ENCODE measurements at places on chromosomes 5 and 9. TPM values are rescaled to one million over a fixed set of nuclear protein-coding genes. Genes with fewer than 3 reads are reported as not detected.

DNA sequence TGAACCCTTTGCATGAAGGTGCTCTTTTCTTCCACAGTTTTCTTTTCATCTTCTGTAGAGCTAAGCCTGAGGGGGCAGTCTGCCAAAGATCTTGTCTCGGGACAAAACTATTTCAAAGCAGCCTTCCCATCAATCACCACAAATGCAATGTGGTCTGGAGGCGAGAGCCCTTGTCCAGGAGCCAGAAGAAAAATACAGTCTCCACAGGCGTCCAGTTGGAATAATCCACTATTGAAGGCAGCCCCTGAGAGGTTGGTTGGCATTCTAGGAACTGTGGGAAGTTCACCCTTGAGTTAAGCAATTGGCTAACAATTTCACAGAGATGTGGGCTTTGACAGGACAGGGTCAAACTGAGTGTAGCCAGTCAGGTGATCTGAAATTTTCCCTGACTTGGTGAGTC is 72.0 kb downstream of the SEMA6A start:
- no peak for DNase-seq

Gene LCN15
- not detected for total RNA-seq

Gene PLK2
- 1.6 TPM for total RNA-seq

Gene PIP5KL1
- 2.5 TPM for total RNA-seq

GRCh38 chr9:92709240-92709639 is 39.3 kb upstream of the IPPK start:
- DNase-seq, result no peak

Gene KIF12
- total RNA-seq, result not detected

DNA sequence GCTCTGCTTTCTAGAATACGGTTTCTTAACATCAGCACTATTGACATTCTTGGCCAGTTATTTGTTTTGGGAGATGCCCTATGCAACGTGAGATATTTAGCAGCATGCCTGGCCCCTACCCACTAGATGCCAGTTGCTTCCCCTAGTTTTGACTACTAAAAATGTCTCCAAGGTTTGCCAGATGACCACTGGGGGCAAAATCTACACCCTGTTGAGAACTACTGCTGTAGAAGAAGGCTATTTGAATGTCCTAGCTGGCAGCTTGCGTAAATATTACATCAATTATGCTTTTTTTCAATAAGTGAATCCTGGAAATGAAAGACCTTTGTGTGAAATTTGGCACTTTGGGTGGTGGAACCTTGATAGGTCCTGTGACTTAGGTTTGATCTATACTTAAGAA is 5.0 kb downstream of the NCBP1 start:
- no peak for DNase-seq

Gene ECM2
- not detected for total RNA-seq

DNA sequence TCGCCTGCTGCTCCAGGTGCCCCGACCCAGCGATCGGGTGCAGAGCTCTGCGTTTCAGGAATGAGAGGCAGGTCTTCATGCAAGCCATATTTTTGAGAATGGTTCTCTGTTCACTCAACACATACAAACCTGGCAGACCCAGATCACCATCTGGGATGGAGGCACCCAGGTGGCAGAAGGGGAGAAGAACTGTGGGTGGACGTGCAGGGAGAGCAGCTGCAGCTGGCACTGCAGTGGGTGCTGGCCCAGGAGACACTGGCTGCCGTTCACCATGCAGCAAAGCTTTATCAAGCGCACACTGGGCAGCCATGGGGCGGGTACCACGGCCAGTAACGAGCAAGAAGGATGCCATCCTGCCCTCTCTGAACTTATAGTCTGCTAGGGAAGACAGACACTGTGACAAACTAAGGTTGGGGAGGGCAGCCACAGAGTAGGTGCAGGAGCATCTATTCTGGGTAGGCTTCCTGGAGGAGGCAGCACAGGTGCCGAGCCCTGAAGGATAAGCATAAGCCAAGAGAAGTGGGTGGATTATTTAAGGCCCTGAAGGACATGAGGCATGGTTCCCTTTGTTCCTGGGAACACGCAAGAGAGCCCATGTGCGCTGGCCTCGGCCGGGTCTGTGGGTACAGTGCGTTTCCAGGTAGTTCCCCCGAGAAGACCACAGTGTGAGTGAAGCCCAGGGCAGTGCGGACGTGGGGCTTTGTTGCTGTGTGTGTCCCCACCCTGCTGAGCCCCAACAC is 46.2 kb upstream of the FCN2 start:
- DNase-seq, result no peak

Gene MYMK
- total RNA-seq, result not detected

GRCh38 chr9:22308177-22308576 is 138.4 kb upstream of the DMRTA1 start:
- DNase-seq, result no peak

DNA sequence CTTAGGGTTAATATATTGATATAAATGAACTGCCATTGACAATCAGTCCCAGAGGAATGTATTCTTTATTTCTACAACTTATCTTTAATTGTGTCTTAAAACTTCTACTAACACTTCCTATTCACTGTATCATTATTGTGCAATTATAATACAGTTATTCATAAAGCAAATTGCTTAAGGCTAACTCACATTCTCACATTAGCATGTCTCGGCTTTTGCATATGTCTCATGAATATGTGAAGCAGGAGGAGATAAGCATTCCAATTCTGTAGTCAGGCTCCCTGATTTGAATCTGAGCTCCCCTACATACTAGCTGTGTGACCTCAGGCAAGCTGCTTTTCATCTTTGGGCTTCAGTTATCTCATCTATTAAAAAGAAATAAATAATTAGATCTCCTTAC is 45.4 kb downstream of the PLGRKT start:
- DNase-seq, result no peak

- DNase-seq, result no peak
Measured at GRCh38 chr5:151406322-151406947, 41.0 kb upstream of the SLC36A1 start.

- DNase-seq, result peak; percentile 74
Measured at GRCh38 chr5:74579215-74579614, 61.3 kb downstream of the ENC1 start.

Gene SLC36A2
- not detected for total RNA-seq

DNA sequence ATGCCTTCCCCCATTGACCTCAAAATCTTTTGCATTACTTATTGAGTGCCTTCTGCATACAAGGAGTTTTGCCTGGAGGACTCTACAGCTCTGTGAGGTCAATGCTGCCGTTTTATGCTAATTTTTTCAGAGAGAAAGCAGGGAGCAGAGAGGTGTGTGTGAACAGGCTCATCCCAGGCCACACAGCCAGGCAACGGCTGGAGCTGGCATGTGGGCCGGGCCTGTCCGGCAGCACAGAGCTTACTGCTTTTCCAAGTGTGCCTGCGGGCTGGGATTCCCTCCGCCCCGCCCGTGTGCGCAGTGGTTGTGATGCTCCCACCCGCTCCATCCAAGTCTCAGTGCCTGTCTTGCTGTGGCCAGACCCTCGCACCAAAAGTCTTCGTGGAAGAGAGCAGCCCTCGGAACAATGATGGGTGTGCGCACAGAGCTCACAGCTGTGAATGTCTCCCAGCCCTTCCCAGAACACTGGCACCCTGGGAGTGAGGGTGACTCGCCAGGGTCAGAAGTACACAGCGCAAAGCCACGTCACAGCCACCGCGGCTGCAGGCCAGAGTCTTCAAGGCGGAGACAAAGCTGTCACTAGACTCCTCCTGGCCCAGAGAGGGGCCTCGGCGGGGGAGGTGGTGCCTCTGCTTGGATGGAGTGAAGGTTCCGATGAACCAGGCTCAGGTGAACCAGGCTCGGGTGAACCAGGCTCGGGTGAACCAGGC is 82.8 kb downstream of the COL5A1 start:
- DNase-seq, result no peak

- no peak for DNase-seq
Measured at GRCh38 chr9:127654619-127655018, 42.5 kb downstream of the STXBP1 start.

Gene SLC45A2
- not detected for total RNA-seq

DNA sequence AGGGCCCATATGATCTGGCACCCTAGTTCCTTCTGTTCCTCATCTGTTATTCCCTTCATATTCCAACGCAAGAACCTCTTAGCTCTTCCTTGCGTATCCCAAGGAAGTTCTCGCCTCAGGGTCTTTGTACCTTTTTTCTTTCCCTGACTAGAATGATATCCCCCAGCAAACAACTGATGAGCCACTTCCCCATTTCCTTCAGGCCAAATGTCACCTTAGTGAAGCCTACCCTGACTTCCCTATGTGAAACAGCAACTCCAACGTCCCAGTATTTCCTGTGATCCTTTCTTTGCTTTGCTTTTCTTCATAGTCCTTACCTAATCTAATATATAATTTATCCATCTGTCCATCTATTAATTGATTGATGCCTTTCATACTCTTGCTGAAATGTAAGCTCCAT is 47.9 kb downstream of the ERCC8 start:
- DNase-seq, result no peak

DNA sequence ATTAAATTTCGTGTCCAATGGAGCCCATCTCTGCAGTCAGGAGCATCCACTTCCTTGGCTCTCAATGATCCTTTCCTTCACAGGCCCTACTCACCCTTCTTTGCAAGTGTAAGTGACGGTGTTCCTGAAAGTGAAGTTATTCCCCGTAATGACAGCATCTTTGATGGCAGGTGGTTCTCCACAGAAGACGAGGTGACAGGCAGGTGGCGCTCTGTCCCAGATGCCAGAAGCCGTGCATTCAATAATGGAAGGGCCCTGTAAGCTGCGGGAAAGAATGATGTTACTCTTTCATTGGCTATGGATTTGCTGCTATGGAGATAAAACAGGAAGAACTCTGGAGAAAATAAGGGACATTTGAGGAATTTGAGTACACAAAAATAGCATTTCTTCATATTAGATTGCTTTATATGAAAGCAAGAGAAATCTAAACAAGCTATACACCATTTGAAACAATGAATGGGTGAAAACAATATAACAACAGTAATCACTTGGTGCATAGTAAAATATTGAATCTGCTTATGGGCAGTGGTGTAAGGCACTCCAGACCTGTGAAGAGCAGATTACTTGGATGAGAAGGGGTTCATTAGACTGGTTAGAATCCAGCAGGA is 89.9 kb upstream of the TXNDC8 start:
- DNase-seq, result peak; percentile 31

DNA sequence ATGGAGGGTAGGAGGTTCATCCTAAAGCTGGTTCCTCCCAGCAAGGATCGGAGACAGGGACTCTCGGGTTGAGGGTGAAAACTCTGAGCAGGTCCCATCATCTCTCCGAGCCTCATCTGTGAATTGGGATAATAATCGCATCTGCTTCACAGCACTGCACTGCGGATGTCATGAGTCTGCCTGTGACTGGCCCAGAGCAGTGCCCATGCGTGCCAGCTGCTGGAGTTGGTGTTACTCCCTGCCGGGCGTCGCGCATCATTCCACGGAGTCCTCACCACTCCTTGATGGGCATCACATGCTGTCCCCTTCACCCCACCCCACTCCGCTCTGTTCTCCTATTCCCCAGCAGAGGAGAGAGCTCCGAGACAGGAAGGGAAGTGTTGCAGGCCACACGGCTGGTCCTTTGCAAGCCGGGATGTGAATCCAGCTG is 35.1 kb upstream of the ORM1 start:
- DNase-seq, result no peak

Gene TUSC1
- 0.42 TPM for total RNA-seq

- no peak for DNase-seq
Measured at GRCh38 chr5:148343603-148344487, 8.5 kb downstream of the SPINK9 start.

Gene GABBR2
- total RNA-seq, result not detected

Gene CENPH
- 42.6 TPM for total RNA-seq

DNA sequence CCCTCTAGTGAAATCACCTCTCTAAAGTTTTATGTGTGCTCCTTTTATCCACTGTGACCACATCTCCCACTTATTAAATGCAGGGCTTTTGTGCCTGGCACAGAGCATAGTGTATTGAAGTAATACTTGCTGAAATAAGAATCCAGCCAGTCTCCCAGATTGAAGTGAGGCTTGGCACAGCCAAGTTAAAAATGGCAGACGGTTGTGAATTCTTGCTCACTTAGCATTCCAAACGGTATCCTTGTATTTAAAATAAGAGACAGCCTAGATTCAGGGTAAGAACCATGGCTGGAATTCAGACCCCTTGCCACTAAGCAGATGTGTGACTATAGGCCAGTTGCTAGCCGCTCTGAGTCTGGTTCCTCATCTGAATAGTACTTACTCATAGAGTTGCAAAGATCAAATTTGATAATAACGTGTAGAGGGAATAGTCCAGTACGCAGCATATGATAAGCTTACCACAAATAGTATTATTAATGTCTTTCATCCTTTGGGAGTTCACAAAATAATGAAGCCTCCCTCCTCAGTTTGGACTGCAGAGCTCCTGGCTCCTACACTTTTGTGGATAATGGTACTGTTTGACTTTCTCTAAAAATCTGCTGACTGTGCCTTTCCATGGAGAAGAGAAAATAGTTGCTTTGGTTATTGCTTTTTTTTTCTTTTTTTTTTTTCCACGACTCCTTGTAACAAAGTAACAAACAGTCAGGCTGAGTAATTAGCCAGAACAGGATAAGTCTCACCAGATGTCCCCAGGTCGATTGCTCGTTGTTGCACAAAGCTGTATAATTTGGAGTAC is 51.5 kb downstream of the FGF1 start:
- no peak for DNase-seq

Gene DNAH5
- total RNA-seq, result not detected

DNA sequence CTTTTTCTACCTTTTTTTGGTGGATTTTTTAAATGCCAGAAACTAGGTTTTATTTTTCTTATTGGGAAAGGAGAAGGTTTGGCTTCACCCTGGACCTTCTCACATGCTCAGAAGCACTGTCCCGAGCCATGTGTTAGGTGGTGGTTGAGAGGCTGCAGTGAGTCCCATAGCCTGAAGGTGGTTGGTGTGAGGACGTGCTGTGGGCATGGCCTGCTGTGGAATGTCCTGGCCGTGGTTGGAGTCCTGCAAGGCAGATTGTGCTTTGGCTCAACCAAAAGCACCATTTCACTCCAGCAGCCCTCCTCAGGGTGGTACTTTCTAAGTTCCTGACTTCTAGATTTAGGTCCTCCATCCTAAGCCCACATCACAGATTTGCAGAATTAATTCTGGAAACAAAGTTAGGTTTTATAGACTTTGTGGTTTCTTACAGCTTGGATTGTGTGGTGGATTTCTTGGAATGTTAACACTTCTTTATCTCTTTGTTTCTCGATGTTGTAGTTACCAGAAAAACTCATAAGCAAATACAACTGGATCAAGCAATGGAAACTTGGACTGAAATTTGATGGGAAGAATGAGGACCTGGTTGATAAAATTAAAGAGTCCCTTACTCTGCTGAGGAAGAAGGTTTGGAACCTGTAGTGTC is 22.6 kb downstream of the OTULIN start:
- no peak for DNase-seq

DNA sequence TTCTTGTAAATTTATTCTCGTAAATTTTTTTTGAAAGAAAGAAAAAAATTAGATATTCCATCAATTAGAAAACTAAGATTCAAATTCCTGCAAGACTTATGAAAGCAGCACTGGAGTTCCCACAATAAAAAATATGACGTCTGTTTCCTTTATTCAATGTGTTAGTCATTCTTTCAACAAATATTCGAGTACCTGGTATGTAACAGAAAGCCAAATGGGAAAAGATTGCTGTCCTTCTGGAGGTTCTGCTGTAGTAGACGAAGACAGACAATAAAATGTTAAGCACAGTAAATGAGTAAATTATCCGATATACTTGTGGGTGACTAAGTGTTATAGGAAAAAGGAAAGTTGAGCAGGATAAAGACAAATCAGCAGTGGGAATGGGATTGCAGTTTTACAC is 92.2 kb downstream of the ADAMTSL1 start:
- no peak for DNase-seq
